ENCODE measurements at places on chromosomes 6 and 20.

DNA sequence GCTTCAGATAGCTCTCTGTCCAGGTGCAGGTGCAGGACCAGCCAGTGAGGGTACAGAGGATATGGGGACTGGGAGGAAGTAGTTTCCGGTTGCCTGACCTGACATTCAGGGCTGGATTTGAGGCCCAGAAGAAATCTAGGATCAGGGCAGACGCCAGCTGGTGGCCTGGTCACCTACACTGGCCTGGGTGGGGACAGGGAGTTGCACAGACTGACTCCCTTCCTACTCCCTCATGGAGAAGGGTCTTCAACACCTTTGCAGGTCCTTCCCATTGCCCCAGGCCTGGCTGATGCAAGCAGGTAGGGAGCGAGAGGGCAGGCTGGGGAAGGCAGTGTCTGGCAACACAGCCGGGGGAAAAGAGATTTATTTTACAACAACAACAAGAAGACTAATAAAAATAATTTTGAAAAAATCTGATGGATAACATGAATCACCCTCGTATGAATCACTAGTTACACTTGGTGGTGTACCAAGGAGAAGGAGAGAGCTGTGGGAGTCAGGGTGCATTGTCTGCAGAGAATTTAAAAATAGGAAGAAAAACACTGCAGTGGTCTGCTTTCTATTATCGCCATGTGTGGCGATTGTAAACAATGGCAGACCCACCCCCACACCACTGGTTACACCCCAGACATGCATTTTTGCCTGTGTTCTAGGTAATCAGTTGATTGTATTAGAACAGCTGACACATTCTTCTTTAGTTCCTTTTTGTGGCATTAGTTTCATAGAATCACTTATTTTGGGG, 62.3 kb upstream of the SNX9 start:
- no peak for DNase-seq

GRCh38 chr6:16651871-16652270, 109.4 kb downstream of the ATXN1 start:
- no peak for DNase-seq

DNA sequence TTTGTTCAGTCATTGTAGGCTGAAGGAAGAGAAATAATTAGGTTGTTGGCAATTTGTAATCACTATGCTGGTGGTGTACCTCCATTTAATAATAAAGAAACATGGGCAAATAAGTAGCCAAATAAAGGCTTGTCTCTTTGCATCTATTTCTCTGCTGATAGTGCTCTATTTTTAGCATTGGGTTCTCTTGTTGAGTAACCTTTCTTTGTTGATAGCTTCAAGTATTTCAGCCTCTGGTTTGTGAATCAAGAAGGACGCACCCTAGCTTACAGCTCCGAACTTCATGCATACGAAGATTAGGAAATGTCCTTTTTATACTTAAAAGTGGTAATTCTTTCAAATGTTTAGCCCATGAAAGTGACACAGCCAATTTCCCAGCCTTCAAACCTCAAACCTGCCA, 2.6 kb downstream of the PPP1R14C start:
- DNase-seq, result no peak

DNA sequence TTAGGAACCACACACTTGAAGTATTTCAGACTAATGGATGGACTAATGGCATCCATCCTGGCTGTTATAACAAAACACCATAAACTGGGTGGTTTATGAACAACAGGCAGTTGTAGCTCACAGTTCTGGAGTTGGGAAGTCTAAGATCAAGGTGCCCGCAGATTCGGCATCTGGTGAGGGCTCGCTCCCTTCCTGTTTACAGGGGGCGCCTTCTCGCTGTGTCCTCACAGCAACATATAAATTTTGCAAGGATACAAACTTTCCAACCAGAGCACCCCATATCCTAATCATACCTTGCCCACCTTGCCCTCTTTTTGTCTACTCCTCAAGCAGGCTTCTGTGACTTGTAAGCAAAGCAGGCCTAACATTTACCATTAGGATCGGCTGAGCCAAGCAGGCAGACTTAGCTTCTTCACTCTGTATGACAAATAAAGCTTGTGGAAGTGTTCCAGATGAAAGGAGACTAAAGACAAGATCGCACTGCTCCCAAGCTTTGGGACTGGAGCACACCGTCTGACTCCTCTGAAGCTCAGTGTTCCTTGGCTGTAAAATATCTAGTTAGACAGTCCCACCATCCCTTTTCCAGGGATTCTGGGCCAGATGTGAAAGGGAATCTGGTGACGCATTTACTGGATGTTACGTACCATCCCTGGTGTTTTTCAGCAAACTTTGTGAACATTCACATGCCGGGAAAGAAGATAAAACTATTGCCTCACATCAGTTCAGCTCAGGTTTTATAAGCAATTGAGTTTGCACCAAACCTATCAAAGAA, 34.9 kb downstream of the GFOD1 start:
- no peak for DNase-seq

GRCh38 chr20:10307359-10307735, 88.7 kb downstream of the SNAP25 start:
- no peak for DNase-seq

GRCh38 chr6:158938220-158938619, 61.8 kb downstream of the RSPH3 start:
- no peak for DNase-seq

- peak; percentile 13 for DNase-seq
Observed at GRCh38 chr6:83055366-83055964, 10.2 kb downstream of the UBE3D start.

DNA sequence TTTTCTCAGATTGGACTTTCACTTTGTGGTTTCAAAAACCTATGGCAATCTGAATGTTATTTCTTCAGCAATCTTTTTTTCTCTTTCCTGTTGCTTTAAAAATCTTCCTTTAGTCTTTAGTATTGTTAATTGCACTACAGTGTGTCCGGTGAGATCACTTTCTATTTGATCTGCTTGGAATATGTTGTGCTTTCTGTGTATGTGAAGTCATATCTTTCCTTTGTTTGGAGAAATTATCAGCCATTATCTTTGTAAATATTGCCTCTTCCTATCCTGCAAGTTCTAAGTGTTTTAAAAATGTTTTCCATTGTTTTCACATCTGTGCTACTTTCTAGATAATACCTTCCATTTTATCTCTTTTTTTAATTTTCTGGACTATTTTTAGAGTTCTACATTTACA, 171.4 kb upstream of the PRSS16 start:
- no peak for DNase-seq

- peak; percentile 32 for DNase-seq
Observed at GRCh38 chr20:36644706-36645095, 1.3 kb downstream of the SLA2 start.

- DNase-seq, result no peak
Observed at GRCh38 chr20:8424010-8424409, 291.9 kb downstream of the PLCB1 start.

DNA sequence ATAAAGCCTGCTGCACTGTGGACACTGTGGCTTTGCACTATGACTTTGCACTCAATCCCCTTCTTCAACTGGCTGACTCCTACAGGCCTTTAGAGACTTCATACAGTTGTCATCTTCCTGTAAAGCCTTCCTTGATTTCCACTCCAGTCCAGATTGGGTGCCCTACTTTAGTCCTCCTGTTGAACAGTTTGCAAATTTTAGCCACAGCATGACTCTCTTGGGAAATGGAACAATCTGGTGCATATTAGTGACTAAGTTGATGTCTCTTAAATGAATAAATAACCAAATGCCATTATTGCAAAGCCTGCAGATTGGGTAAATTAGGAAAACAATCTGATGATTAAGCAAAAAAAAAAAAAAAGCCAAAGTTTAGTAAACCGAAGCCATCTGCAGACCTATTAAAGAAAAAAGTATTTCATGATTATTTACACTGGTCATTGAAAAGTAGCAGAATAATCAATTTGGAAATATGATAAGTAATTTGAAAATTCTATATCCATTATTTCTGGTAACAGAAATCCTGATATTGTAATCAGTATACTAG, 12.6 kb downstream of the PLCB4 start:
- DNase-seq, result no peak

DNA sequence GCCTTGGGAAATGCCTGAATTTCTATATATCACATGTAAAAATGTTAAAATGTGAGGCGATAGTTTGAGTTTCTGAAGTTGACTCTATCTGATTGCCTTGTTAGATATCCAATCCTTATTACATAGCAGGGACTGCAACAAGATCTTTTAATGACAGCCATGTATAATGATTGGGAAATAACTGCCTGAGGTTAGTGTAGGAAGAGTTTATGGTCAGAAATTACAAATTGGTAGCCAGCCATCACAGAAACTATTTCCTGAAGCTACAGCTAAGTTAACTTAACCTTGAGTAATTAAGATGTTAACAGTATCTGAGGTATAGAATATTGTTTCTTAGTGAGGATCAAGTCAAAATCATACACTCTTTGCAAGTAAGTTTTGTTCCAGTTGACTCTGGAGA, 41.0 kb downstream of the AKIRIN2 start:
- DNase-seq, result no peak

DNA sequence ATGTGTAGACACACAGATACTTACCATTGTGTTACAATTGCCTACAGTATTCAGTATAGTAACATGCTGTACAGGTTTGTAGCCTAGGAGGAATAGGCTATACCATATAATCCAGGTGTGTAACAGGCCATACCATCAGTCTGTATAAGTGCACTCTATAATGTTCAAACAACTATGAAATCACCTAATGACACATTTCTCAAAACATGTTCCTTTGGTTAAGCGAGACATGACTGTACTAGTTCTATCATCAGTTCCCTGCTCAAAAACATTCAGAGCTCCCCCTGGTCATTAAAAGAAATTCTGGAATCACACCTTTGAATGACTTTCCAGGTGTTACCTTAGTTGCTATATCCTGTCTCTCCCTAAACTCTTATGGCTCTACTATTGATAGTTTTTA, 70.4 kb upstream of the SLC2A12 start:
- no peak for DNase-seq

GRCh38 chr6:111276335-111276734, 189.0 kb downstream of the SLC16A10 start:
- DNase-seq, result no peak

DNA sequence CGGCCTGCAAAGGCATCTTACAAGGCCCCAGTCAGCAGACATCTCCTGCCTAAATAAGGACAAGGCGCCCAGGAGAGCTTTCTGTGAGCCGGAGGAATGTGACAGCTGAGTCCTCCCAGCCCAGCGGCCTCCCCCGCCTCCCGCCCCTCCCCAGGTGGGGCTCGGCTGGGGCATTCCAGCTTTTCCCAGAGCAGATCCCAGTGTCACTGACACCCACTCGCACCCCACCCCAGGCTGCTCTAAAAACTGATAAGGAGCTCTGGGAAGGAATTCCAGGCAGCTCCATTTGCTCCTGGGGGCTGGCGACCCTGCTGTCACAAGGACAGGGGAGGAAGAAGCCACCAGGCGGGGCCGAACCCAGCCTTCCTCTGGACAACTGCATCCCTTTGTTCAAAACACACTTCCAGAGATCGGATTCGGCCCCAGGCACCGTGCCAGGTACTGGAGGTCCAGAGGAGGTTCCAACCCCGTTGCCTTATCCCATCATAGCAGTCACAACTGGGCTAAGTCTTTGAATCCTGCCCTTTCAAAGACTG, 49.7 kb downstream of the JPH2 start:
- no peak for DNase-seq

DNA sequence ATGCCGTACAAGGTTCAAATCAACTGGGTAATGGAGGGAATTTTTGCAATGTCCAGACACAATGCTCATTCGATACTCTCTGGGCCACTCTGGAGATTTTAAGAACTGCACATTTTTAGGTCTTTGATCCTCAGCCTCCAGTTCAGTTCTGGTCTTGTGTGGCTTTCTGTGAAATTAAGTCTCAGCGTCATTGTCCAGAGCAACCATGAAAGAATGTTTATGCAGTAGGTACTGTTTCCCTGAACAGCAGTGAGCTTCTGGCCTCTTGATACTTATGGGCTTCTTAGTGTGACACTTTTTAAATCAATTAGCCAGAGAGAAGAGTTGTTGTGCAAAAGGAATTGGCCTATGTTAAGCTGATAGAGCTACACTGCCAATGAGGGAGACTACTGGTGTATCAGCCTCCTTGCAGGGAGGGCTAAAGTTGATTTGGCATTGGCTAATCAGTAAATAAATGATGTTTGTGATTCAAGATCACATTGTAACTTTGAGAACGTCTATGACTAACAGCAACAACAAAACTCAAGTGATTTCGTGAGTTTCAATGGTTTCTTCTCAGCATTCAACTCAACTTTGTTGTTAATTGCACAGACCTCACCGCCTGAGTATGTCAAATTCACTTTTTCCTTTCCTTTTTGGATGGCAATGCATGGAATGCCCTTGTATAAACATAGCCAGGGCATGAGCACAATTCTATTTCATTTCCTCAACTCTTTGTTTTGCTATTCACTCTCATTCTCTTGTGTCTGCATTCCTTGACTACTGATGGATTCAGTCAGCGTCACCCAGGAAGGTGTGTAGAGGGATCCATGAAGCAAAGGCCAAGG, 85.1 kb downstream of the GJA1 start:
- DNase-seq, result no peak

GRCh38 chr20:62575976-62576722, 66.2 kb upstream of the SLCO4A1 start:
- no peak for DNase-seq

DNA sequence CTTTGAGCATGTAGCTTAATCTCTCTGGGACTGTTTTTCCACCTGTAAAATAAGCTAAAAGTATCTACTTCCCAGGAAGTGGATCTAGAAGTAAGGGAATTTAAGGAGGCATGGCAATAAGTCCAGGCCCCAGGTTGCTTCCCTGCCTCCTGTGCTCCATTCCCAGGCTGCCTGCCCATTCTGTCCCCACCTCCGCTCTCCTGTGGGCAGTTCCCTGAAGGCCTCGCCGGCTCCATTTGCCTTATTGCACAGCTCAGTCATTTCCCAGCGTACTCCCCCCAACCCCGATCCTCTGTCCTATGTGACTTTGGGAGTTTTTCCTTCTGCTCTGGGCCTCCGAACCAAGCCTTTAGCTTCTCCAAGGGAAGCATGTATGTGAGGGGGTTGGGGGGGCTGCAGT, 4.6 kb downstream of the SLC29A1 start:
- no peak for DNase-seq

- DNase-seq, result no peak
Observed at GRCh38 chr6:163337958-163338357, 76.6 kb upstream of the QKI start.

DNA sequence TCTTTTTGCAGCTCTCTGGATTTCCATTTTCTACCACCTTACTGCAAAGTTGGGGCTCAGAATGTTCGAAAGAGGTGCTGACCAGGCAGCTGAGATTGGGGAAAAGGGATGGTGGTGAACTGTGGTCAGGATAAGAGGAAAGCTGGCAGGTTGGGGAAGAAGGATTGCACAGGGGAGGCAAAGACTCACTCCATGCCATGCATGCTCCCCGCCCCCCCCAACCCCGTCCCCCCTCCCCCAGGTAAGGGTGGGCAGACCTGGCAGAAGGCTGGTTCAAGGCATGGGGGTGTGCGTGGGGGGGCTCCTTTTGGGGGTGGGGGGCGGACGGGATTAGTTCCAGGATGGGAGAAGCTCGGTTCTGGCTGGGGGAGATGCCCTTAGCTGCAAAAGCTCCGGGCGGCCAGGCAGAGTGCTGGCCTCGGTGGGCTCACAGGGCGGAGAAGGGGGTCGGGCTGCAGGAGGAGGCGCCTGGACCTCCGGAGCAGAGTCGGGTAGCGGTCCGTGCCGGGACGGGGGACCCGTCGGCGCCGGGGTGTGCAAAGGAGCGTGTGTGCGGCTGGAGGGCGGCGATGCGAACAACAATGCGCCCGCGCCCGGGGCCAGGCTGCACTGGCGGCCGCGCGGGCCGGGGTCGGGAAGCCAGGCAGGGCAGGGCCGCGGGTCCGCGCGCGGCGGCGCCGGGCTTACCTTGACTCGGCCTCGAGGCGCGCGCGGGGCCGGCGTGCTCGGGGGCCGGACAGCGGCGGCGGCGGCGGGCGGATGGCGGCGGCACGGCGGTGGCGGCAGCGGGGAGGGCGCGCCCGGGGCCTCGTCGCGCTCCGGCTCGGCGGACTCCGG, 880 bp downstream of the ADNP start:
- peak; percentile 24 for DNase-seq

GRCh38 chr20:20721489-20721888, 9.0 kb upstream of the RALGAPA2 start:
- DNase-seq, result no peak
